ENCODE measurements at places on chromosomes 3 and 15.

GRCh38 chr3:150890295-150890694 lies 14.9 kb downstream of the MINDY4B start:
- no peak for DNase-seq

DNA sequence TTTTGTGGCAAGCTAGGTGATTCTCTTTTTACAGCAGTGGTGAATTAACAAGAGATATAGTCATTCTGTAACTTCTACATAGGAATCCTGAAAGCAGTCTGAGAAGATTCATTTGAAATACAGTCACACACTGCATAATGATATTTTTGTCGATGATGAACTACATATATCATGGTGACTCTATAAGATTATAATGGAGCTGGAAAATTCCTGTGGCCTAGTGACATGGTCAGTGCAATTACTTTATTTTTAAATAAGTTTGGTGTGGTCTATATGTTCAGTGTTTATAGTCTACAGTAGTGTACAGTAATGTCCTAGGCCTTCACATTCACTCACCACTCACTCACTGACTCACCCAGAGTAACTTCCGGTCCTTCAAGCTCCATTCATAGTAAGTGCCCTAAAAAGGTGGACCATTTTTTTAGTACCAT lies 511.4 kb upstream of the MCTP2 start:
- no peak for DNase-seq

GRCh38 chr3:197793247-197793646 lies 2.2 kb downstream of the LRCH3 start:
- DNase-seq: no peak

DNA sequence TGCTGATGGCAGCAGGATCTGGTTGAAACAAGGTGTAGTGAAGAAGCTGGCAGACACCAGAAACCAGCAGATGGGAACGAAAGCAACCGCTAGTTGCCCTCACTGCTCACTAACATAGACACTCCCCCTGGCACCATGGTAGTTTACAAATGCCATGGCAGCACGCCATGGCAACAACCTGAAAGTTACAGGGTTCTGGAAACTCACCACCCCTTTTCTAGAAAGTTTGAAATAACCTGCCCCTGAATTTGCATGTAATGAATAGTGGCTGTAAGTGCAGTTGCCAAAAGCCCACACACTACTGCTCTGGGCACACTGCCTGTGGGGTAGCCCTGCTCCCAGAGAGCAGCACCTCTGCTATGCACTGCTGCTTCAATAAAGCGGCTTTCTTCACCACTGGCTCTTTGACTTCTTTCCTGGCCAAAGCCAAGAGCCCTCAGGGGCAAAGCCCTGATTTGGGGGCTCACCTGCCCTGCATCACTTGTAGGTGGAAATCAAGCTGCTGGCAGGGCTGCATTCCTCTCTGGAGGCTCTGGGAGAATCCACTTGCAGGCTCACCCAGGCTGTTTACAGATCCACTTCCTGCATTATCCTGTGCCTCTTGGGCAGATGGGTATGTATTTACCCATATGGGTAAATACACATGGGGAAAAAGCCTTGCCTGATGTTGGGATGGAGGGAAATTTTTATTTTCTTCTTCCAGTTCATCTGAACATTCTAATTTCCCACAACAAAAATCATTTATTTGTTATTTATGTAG lies 2.0 kb upstream of the GP9 start:
- DNase-seq: no peak

DNA sequence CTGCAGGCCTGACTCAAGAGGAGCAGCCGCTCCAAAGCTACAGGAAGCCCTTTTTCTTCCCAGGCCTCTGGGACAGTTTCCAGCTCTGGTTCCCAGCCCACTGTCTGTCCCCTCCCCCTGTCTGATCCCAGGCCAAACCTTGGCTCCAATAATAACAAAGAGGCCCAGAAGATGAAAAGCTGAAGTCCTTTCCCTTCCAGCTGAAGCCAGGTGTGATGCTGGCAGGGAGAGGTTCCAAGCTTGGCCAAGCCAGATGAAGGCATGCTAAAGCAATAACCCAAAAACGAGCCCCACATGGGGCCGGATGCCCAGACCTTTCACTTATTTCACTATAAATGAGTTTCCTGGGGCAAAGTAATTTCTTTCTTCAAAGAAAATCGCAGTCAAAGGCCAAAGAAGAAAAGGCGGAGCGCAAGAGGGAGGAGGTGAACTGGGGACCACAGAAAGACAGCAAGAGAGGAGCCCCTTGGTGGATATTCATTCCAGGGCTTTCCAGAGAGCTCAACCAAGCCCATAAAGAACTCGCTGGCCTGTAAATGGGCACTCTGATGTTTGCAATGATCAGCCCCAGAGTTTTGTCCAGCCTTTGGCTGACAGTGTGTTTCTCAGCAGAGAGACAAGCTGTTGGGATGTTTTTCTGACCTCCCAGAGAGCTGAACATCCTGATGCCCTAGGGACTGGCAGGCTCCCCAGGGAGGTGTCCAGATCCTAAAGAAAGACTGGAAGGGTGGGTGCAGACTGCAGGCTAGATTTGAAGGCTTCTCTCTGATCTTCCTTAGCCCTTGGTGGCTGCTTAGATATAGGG lies 157.6 kb downstream of the UACA start:
- DNase-seq: no peak

GRCh38 chr15:51128701-51129100 lies 34.0 kb upstream of the TNFAIP8L3 start:
- DNase-seq: no peak

DNA sequence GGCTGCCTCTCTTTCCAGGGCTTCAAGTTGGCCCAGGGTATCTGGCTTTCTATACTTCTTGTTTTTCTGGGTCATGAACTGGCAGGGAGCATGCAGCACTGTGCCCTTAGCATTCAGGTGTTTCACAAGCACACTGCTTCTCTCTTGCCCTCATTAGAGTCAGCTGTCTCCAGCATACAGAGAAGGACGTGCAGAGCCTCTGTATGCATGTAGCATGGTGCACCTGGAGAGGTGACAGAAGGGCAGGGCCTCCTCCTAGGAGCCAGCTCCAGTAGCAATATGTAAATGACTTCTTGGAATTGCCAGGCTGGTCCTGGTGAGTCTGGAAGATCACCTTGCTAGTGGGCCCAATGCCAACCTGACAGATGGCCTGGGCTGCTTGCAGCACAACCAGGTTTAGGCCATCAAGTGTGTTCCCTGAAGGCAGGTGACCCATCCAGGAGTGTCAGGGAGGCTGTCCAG lies 44.8 kb upstream of the ATP2C1 start:
- DNase-seq: no peak

- DNase-seq: no peak
These were observed 74.6 kb downstream of the EPHA3 start for GRCh38 chr3:89182056-89182455.

Measured in HFF-Myc (cell line).